ENCODE measurements at places on chromosomes 7 and 10. TPM values are rescaled to one million over a fixed set of nuclear protein-coding genes. Genes with fewer than 3 reads are reported as not detected.

- no peak for DNase-seq
These were observed 38.6 kb downstream of the IL6 start for GRCh38 chr7:22765609-22766008.

DNA sequence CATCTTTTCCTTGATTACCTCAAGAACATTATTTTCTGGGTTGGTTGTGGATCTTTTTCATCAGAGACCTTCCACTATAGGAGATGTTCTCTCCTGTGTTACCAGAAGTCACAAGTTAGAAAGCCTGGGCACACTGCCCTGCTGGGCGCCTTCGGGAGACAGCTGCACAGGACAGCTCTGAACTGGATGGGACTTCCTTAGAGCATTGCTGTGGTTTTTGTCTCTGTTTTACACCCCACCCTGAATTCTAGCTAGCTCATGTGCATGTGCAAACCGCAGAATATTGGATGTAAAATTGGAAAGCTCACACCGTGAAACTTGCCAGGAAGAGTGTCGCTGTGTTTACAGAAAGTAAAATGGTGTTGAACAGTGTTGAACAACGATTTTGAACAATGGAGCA lies 54.4 kb upstream of the SEC61G start:
- DNase-seq: no peak

GRCh38 chr7:102125127-102125596 lies 161.5 kb upstream of the SH2B2 start:
- no peak for DNase-seq

DNA sequence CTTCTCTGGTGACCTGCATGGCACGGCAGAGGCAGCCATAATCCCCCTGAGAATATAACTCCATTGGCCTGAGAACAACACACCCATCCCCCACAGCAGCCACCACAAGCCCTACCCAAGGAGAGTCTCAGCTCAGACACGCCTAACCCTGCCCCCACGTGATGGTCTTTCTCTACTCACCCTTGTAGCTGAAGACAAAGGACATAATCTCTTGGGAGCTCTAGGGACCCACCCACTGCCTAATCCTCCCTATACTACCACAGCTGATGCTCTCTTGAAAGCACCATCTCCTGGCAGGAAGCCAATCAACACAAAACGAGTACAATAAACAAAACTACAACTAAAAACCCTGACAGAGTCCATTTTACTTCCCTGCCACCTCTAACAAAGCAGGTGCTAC lies 30.7 kb upstream of the HPSE2 start:
- no peak for DNase-seq

DNA sequence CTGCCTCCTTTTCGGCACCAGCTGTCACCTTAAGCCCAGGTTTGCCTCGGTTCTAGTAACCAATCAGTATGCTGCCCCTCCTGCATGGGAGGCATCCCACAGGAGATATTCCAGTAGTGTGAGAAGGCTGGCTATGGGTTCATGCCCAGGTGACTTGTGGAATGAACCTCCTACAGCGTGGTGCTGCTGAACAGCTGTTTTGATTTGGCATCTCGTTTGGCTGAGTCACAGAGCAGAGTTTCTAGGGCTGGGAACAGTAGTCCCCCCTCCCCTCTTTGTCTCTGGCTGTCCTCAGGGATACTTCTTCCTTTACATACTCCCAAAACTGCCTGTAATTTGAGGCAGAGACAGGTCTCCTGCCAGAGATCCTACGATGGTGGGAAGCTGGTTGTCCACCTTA lies 16.1 kb downstream of the R3HCC1L start:
- no peak for DNase-seq

- no peak for DNase-seq
These were observed 37.5 kb upstream of the DPYSL4 start for GRCh38 chr10:132149271-132149670.

Gene PLAU
- total RNA-seq: 137 TPM

DNA sequence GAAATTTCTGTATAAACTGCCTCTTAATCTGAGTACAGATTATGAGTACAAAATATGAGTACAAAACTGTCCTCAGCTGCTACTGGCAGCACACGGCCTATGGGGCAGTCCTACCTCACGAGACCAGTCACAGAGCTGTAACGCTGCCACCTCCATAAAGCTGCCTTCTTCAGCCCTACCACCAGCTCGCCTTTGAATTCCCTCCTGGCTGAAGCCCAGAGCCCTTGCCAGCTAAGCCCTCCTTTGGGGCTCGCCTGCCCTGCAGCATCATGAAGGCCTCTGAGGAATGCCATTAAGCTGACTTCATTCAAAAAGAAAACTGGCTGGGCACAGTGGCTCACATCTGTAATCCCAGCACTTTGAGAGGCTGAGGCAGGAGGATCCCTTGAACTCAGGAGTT lies 180.0 kb upstream of the SH2B2 start:
- no peak for DNase-seq

- DNase-seq: no peak
These were observed 411 bp downstream of the AUTS2 start for GRCh38 chr7:69598487-69599285.

Gene IL6
- total RNA-seq: 5.7 TPM

DNA sequence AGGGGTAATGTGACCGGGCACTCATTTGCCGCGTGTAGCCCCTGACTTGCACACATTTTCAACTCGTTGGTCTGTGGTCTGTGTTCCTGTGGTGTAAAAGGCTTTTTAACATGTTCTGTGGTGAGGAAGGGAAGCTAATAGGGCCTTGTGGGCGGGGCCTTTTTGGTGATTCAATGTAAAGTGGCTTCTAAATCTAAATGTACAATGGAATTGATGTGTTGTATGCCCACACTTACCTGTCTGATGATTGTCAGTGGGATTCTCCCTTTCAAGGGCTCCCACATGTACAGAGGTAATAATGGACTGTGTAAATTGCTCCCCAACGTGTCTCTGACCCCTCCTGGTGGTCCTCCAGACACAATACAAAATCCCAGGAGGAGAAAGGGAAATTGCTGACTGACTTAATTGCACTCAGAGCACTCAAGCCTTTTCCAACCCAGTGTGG lies 43.1 kb upstream of the GATAD1 start:
- DNase-seq: no peak

Gene MTG1
- 24.2 TPM for total RNA-seq

- DNase-seq: no peak
These were observed 5.2 kb downstream of the EBF3 start for GRCh38 chr10:129958629-129959543.

- DNase-seq: no peak
These were observed 133.9 kb downstream of the ANLN start for GRCh38 chr7:36523371-36524101.
